ENCODE measurements at places on chromosomes 7 and 10.
A peak's percentile ranks its signal among the peaks of the same experiment; 100 is the strongest.

DNA sequence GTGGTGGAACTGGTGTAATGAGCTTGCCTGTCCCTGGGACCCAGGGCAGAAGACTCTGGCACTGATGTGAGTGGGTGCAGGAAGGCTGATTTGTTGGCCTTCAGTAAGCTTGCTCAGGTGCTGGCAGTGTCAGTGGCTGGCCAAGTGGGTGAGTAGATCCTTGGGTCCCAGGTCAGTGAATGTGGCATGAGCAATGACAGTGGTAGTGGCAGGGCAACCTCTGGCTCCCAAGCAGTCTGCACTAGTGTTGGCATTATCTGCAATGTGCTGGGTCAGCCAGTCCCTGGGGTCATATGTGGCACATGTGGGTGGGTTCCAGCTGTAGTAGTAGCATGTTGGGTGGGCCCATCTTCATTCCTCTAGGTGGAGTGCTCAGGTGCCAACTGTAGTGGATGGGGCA lies 640.9 kb upstream of the GRM3 start:
- no peak for DNase-seq

- no peak for DNase-seq
Observed at GRCh38 chr10:3568983-3569382, 216.0 kb downstream of the KLF6 start.

DNA sequence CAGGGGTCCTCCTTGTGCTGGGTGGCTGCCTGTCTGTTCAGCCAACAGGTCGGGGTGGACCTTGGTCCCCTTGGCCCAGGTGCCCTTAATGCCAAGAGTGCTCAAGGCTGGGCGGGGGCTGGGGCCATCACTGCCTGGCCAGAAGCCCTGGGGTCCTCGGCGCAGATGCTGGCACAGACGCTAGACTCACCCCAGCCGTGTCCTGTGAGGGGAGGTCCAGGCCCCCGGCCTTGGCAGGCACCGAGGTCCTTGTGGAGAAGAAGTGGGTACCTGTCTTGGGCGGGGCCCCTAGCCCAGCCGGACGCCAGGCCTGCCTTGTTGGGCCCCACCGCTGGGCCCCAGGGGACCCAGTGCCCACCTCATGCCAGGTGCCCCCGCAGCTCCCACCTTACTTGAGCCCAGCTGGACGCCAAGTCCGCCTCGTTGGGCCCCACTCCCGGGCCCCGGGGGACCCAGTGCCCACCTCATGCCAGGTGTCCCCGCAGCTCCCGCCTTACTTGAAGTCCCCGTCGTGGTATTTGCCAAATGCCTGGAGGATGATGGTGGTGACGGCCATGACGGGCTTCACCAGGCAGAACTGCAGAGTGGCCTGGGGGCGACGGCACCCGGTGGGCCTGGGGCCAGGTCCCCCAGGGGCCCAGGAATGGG lies 6.5 kb downstream of the TMEM184A start:
- DNase-seq, result no peak

DNA sequence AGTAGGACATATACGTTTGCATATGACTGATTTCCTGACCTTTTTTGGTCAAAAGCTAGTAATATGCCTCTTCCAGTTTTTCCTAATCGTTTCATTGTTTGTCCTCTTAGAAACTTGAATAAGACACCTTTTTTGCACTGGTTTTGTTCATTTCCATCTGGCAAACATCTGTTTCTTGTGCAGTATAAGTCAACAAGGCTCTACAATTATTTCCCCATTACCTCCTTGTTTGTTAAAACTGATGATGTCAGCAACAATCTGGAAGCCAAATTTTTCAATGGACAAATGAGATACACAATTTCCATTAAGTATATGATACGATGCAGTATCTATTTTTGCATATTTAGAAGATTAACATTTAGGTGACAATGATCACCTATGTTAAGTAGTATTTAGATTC lies 148.8 kb downstream of the NRBF2 start:
- DNase-seq, result no peak

- DNase-seq, result no peak
Observed at GRCh38 chr7:135217645-135218509, 6.6 kb upstream of the WDR91 start.

GRCh38 chr10:87079106-87079836 lies 15.4 kb downstream of the GLUD1 start:
- DNase-seq, result no peak

DNA sequence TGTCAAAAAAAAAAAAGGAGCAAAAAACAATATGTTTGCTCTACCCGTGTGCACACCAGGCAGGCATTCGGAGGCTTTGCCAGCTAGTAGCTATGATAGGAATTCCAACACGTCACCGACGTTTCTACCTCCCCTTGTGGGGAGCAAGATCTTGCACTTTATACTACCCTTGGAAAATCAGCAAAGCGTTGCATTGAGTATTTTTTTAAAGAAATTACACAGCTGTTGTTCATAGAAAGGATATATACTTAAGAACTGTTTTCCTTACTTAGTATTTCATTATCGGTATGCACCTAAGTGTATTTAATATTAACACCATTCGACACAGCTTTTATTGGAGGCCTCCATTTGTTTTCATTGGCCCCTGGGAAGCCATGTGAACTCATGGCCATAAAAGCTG lies 159.9 kb upstream of the MGMT start:
- no peak for DNase-seq

DNA sequence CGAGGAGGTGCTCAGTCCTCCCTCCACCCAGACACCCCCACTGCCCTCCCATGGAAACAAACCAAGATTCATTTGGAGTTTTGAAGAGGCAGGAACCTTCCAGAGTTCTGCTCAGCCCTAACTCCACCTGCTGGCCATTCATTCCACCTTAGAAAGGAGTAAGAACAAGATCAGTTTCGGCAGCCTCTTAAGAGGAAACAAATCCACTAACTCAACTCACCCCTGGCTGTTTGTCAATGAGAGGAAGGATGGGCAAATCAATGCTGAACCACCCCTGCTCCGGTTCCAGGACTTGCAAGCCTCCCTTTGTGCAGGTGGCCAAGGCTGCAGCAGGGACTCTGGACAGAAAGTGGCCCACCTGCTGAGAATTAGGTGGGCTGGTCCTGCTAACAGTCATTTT lies 26.2 kb downstream of the CCDC3 start:
- DNase-seq, result no peak

DNA sequence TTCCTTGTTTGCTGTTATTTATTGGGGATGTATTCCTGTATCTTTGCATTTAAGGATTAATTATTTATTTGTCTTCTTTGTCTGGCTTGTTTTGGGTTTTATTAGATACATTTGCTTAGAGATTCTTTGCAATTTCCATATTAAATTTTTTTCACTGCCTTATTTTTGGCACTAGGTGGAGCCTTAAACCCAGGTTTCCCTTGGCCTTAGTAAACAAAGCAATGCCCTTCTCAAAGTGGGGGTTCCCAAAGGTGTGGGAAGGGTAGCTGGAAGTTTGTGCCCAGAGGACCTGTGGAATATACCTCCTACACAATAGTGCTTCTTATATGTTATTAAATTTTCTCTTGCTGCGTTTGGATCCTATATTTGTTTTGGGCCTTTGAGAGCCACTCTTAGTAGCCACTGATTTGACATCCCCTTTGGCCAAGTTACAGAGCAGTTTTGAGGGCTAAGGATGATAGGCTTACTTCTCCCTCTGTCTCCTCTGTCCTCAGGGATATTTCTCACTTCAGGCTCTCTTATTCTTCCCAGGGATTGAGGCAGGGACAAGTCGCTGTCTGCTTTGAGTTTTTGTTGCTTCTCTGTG lies 162.3 kb downstream of the ITGB1 start:
- DNase-seq, result peak; percentile 4

- no peak for DNase-seq
Observed at GRCh38 chr7:131652194-131652593, 95.8 kb upstream of the PODXL start.

- no peak for DNase-seq
Observed at GRCh38 chr10:83023662-83024061, 1115.6 kb upstream of the GHITM start.

DNA sequence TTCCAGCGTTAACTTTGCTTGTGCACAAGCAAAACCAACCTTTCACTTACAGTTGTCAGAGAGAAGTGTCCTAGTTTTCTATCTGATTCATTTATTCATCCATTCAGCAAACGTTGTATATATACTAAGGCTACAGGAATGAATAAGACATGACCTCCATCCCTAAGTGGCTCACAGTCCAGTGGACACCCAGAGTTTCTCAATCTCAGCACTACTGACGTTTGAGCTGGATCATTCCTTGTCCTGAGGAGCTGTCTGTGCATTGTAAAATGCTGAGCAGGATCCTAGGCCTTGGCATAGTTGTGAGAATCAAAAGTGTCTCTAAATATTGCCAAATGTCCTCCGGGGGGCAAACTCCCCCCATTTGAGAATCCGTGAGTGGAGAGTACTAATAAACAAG lies 166.7 kb upstream of the PRKCQ start:
- no peak for DNase-seq

- no peak for DNase-seq
Observed at GRCh38 chr10:79166312-79166721, 97.6 kb downstream of the ZMIZ1 start.

GRCh38 chr7:80583901-80584300 lies 54.5 kb upstream of the CD36 start:
- peak; percentile 2 for DNase-seq

- no peak for DNase-seq
Observed at GRCh38 chr10:2207246-2207922, 470.1 kb upstream of the ADARB2 start.

- DNase-seq, result no peak
Observed at GRCh38 chr7:130841416-130841815, 107.4 kb upstream of the KLF14 start.

GRCh38 chr10:99661377-99661763 lies 2.1 kb downstream of the ENTPD7 start:
- no peak for DNase-seq

DNA sequence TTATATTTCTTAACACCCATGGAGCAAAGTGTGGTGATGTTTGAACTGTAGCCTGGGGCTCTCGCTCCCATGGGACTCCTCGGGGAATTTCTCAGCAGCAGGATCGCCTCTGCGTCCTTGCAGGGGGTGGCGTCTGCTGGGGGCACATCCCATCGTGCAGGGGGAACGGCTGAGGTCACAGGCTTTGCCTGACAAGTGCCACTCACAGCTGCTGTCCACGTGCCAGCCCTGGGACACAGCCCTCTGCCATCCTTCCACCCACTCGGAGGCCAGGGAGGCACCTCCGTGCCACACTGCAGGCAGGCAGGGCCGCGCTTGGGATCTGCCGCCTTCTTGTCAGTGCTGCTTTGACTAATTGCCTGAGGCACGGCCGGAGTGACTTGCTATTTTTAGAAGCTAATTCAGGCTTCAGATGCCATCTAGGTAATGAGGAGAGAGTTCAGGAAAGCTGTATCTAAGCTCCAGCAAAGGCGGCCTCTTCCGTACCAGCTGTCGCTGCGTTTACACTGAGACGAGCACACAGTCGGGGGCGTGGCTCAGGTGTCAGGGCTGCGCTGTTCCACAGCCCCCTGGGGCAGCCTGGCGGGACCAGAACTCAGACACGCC lies 45.7 kb downstream of the PITRM1 start:
- no peak for DNase-seq

DNA sequence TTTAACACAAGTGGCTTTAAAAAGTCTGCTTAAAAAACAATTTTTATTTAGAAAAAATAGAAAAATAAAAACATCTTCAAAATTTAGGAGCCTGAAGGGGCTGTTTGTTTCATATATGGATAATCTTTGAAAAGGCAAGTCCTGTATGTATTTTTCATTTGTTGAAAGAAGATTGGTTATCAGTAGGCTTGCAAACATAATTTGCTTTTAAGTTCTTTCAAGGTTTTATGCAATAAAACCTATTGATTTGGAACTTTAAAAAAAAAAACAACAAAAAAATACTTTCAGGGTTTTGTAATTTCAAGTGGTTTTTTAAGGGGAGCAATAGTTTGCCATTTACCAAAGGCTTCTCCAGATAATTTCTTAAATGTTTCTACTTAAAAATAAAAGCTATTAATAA lies 35.6 kb downstream of the MPLKIP start:
- no peak for DNase-seq

- no peak for DNase-seq
Observed at GRCh38 chr7:101545441-101546190, 83.5 kb downstream of the MYL10 start.

GRCh38 chr10:124357561-124357885 lies 61.2 kb downstream of the OAT start:
- no peak for DNase-seq

GRCh38 chr10:33623669-33624068 lies 289.2 kb upstream of the NRP1 start:
- no peak for DNase-seq

DNA sequence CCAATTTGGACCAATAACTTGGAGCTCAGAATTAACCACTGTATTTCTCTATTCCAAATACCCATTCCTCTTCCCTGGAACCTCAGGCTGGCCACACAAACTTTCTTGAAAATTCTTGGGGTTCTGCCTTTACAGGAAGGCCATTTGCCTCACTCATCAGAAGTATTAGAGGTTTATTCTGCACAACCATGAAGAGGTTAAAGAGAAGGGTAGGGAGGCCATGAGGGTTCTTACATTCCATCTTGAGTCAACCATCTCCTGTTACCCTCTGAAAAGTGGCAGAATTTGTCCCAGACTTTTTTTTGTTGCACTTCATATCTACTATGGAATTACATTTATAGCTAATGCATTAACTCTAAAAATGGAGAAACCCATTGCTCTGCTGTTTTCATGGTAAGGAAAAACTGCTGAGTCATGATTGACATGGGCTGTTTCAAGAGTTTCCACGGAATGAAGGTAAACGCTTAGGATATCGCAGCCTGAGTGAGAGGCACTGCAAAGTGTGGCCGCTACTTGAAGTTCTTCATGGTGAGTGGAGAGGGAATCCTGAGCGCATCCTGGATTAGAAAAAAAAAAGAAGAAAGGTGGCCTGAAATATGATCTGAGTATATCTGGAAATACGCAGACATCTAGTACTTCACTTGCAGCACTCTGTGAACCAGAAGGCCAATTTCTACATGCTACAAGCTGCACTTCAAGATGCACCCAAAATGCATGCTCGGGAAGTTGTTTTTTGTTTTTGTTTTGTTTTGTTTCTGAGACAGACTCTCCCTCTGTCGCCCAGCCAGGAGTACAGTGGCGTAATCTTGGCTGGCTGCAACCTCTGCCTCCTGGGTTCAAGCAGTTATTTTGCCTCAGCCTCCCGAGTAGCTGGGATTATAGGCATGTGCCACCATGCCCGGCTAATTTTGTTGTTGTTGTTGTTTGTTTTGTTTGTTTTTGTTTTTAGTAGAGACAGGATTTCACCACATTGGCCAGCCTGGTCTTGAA lies 83.7 kb downstream of the KIAA1217 start:
- DNase-seq, result no peak

Data from C1 segment of cervical spinal cord (tissue), 14 donors.